Upper lobe of left lung (tissue), 6 donors: ENCODE measurements at places on chromosomes 12 and 14. TPM values are rescaled to one million over a fixed set of nuclear protein-coding genes. Genes with fewer than 3 reads are reported as not detected.

Gene MYF6
- not detected for total RNA-seq

Gene ATP5F1B
- total RNA-seq = 379 TPM

Gene CAPZA3
- not detected for total RNA-seq

Gene PKP2
- total RNA-seq = 14.8 TPM

Gene TAS2R20
- 1.7 TPM for total RNA-seq

Gene FAM90A1
- not detected for total RNA-seq

Gene GZMB
- total RNA-seq = 10.4 TPM

Gene LRR1
- 8.9 TPM for total RNA-seq

Gene ALG10
- total RNA-seq = 9.3 TPM

Gene NFE2
- total RNA-seq = 9.3 TPM

Gene OR4N5
- not detected for total RNA-seq

Gene SLC39A2
- total RNA-seq = not detected

Gene WBP11
- total RNA-seq = 45.0 TPM

Gene CMKLR1
- total RNA-seq = 7.8 TPM

Gene VRTN
- total RNA-seq = not detected
